ENCODE measurements at places on chromosomes 12 and 14.

DNA sequence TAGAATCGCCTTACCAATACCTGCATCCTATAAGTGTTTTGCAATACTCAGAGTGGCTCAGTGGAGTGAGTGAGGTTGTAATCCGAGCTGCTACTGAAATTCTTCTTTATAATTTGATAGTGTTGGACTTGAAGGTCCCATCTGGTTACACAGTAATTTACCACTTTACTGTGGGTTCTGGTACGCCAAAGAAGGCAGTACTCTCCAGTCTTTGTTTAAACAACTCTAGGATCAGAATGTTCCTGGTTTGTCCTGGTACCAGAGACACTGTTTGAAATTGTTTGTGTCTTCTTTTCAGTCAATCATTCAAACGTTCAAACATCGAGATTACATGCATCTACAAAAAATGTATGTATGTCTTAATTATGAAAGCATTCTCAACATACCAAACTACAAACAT lies 51.3 kb upstream of the AMN1 start:
- no peak for DNase-seq

GRCh38 chr12:28527631-28528249 lies 337.5 kb downstream of the CCDC91 start:
- no peak for DNase-seq

DNA sequence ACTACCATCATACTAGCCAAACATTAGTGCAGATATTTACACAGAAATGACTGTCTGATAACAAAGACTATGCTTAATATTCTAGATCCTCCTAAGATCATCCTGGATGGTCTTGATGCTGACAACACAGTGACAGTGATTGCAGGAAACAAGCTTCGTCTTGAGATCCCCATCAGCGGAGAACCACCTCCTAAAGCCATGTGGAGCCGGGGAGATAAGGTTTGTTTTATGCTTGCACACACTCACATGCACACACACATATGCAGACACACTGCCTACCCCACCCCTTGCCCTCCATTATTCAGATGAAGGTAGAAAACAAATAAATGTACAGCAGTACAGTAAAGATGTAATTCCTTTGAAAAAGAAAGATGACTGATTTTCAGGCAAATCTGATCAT lies 44.4 kb upstream of the CHPT1 start:
- DNase-seq = no peak

- DNase-seq = no peak
These were observed 49.4 kb upstream of the STK38L start for GRCh38 chr12:27194644-27195043.

- peak; percentile 91 for DNase-seq
These were observed at the start of gene MED6 for GRCh38 chr14:70600382-70601157. TSS of gene MED6 (minus strand) at chr14:70600655. CDS start at chr14:70600637, 18 bp downstream.
